ENCODE measurements at places on chromosomes 7 and 10. TPM values are rescaled to one million over a fixed set of nuclear protein-coding genes. Genes with fewer than 3 reads are reported as not detected.

Gene ITGA8
- total RNA-seq: 5.6 TPM

Gene TFR2
- total RNA-seq: 0.87 TPM

- DNase-seq: no peak
Observed at GRCh38 chr10:79143879-79144278, 75.1 kb downstream of the ZMIZ1 start.

DNA sequence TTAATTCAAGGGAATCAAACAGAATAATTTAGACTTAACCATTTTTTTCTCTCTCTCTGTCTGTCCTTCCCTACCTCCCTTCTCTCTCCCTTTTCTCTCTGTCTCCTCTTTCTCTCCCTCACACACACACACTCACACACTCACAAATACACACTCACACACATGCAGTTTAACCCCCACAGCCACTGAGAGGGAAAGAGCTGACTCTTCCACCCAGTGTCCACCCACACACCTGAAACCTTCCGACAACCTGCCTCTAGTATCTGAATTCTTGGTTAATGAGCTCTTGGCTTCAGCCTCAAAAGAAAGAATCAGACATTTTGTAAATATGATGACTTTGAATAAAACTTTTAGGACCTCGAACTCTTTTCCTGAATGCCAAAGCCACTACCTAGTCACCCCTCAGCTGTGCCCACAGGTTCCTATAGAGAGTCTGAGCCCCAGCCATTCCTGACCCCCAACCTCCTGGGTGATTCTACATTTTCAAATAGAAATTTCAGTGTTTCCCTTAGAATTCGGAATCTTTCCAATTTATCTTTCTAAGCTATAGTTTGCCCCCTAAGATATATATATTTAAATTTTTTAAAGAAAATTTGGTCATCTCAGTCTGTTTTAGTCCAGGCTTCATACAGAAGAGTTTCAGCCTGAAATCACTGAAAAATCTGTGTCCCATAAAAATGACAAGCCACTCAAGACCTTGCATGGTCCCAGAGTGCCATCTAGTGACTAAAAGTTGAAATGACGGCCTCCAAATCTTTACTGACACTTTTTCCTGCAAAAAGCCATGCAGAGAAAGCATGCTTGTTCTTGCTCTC, 202.8 kb downstream of the IPMK start:
- DNase-seq: no peak
